Mucosa of descending colon (tissue), 3 donors: ENCODE measurements at places on chromosomes 3 and 15. TPM values are rescaled to one million over a fixed set of nuclear protein-coding genes. Genes with fewer than 3 reads are reported as not detected.

The IGF2BP2 gene
- total RNA-seq: 42.1 TPM

DNA sequence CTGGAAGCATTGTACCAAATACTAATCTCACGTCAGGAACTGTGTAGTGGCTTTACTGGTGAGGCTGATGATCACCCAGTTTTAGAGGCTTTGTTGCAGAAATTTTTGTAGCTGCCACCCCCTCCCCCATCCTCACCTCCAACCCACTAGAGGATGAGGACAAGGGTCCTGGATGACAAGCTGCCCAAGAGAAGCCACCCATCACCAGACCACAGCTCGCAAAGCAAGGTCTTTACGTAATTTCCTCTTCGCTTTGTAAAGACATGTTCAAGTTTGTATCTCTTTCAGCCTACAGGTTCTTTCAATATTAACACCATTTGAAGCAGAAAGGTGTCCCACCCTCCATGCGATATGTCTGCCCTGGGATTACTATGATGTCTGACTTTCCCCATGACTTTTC, 74.2 kb downstream of the LDHAL6B start:
- DNase-seq: no peak

DNA sequence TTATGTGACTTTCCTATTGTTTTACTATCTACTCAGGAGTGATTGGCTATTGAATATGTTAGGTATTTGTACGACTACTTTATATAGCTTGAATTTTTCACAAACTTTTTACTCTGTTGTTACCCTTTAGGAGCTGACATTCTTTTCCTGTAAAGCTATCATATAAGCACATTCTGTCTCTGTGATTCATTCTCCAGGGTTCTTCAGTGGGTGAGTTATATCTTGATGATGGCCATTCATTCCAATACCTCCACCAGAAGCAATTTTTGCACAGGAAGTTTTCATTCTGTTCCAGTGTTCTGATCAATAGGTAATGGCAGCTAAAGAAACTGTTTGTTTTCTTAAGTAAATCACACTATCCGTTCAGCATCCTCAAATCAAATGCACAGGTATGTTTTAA, 10.1 kb upstream of the CAPN3 start:
- DNase-seq: no peak

- no peak for DNase-seq
Measured at GRCh38 chr3:22779737-22780136, 423.4 kb upstream of the UBE2E2 start.

DNA sequence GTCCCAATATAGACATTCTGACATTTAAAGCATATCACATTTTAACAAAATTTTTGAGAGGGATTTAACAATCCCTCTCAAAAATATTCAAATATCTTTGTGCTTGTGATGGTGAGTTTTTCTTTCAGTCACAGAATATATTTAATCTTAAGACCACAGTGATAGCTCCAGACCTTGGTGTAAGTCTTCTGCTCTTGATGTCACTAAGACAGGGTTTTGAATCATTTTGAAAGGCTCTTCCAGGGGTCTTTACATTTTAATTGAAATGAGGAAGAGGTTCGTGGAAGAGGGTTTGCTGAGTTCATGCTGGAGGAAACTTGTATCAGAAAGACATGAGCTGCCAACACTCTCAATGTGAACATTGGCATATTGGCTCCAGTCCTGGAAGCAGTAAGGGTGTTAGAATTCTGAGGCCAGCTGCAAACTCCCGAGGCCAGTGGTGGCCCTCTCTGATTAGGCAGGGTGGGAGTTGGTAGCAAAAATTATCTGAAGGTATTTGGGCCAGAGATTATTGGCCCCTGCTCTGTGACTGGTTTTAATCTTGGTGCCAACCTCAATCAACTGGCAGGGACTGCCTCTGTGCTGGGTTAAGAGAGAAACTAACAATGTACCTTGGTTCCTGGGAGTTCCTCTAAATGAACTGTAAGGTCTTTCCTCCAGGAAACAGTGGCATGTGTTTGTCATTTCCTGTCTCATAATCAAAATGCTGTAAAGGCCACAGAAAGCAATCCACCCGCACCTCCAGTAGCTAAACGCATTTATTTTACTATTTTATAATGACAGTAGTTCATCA, 5.3 kb downstream of the POU1F1 start:
- DNase-seq: no peak

- DNase-seq: no peak
Measured at GRCh38 chr3:141710888-141711616, 27.0 kb upstream of the RNF7 start.
